AG09309 (cell line): ENCODE measurements at places on chromosomes 11 and 22.
A peak's percentile ranks its signal among the peaks of the same experiment; 100 is the strongest.

DNA sequence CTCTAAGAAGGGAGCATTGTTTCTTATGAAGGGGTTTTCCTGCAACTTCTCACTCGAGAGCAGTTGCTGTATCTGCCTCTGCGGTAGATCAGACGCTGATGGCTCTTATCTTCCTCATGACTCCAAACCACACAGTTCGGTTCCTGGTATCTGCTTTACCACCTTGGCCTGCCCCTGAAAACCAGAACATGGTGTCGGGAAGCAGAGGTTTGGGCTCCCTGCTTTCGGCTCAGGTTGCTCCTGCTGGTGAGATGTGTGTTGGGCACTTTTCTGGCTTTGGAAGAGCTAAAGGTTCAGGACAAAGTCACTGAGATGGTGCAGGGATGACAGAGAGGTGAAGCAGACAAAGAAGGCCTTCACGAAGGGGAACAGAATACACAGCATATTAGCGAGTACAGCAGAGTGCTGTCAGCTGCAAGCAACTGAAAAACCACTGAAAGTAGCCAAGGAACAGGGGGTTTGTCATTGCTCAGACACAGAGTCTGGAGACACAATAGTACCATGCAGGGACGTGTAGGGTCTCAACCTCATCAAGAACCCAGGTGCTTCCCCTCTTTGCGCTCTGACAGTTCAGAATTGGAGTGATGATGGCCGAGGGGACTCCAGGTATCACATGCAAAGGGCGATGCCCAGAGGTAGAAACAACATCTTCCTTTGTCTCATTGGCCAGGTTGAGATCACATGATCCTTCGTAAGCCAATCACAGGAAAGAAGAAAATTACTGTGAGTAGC is 11.9 kb upstream of the CSF2RB start:
- DNase-seq, result no peak

DNA sequence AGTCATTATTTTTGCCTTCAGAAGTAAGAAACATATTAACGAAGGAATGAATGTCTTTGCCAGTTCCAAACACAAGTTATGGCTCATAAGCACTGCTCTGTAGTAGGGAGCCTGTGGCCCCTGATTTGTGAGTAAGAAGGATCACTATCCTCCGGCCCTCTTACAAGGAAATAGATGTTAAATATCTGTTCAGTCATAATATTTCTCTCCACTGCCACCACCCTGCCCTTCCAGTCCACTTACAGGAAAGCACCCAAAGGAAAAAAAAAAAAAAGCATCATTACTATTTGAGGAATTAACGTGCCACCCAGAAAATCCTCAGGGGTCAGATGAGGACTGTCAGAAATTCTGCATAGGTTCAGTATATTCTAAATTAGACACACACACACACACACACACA is 123.4 kb downstream of the ETS1 start:
- DNase-seq, result no peak

DNA sequence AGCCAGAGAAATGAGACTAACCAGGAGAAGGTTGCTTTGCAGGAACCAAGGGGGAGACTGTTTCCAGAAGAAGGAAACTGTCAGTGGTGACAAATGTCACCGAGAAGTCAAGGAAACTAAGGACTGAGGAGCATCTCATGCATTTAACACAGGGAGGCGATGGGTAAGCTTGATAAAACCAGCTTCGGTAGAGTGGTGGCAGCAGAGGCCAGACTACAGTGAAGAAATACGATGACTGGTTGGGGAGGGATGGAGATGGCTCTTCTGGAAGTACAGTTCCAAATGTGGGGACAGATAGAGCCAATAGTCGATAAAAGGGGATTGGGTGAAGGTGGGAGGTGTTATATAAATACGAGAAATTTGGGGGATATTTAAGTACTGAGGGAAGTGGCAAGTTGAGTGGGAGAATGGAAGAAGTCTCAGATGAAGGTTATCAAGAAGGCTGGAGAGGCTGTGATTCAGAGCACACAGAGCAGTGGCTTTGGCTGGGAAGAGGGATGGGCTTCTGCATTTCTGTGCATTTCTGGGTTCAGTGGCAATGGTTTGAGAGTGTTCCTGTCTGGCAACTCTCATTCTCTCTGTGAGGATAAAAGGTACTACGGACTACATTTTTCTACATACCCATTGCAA is 29.2 kb downstream of the SC5D start:
- no peak for DNase-seq

GRCh38 chr22:41481925-41482318 is 13.0 kb downstream of the ACO2 start:
- DNase-seq, result no peak

- DNase-seq, result no peak
These were observed 211.3 kb downstream of the MYO18B start for GRCh38 chr22:25953276-25953675.

DNA sequence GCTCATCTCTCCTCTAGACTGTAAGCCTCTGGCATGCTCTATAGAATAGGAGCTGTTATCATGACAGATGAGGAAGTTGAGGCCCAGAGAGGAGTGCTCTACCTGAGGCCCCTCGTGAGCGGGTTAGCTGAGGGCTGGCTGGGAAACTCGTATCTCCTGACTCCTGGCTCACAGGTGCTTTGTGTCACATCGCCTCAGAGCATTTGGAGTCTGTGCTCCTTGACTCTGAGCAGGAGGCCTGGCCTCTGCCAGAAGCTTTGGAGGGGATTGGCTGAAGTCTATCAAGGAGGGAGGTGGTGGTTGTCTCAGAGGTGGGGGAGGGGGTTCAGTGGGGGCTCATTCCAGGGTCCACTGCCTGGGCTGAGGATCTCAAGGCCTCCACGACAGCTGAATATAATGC is 7.4 kb downstream of the KCNC1 start:
- DNase-seq, result no peak

- DNase-seq, result peak; percentile 73
These were observed 112.8 kb downstream of the FBXO7 start for GRCh38 chr22:32587449-32587848.

DNA sequence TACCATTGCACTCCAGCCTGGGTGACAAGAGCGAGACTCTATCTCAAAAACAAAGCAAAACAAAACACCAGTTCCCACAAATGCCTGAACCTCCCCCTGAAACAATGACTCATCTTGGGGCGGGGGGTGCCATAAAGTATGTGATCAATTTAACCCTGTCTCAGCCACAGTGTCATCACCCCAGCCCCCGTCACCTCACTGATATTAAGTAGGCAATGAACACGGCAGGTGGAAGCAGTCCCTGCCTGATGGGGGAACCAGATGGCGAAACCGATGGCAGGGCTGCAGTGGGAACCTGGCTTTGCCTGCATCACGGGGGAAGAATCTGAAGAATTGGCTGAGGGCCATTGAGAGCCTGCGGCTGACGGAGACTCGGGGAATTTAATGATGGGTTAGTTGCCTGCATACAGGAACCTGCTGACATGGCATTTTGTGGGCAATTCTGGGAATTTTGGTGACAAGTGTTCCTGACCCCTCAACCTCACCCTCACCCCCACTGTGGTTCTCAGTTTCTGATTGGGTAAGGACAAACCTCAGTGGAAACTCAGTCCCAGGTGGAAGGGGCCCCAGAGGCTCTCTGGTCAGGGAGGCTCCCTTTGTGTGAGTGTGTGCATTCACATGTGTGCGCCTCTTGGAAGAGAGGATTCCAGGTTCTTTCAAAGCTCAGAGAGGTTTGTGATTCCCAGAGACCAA is 39.1 kb upstream of the SHISAL1 start:
- peak; percentile 80 for DNase-seq

GRCh38 chr11:31767066-31767465 is 44.1 kb downstream of the PAX6 start:
- no peak for DNase-seq

DNA sequence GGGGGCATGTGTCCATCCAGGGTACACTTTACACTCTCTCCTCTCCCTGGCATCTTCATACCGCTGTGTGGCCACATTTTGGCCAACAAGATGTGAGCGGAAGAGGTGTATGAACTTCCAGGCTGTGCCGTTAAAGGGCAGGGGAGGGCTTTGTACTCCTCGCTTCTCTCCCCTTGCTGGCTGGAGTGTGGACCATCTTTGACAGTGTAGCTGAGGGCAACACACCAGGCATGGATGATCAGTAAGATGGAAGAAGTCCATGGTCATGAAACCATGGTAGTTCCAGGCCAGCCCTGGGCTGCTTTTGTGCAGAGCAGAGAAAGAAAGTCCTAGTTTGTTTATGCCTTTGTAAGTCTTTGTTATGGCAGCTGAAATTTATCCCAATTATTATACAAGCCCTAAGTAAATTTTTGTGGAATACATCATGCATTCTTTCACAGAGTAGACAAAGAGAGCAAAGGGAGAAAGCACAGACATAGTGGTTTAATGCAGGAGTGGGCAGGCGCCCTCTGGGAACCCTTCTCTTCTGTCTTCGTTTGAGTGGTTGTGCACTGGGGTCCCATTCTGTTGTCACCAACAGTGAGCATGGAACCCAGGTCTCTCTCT is 70.4 kb downstream of the FBXO7 start:
- DNase-seq, result no peak

GRCh38 chr22:41922940-41923594 is 3.5 kb downstream of the TNFRSF13C start:
- DNase-seq, result no peak

DNA sequence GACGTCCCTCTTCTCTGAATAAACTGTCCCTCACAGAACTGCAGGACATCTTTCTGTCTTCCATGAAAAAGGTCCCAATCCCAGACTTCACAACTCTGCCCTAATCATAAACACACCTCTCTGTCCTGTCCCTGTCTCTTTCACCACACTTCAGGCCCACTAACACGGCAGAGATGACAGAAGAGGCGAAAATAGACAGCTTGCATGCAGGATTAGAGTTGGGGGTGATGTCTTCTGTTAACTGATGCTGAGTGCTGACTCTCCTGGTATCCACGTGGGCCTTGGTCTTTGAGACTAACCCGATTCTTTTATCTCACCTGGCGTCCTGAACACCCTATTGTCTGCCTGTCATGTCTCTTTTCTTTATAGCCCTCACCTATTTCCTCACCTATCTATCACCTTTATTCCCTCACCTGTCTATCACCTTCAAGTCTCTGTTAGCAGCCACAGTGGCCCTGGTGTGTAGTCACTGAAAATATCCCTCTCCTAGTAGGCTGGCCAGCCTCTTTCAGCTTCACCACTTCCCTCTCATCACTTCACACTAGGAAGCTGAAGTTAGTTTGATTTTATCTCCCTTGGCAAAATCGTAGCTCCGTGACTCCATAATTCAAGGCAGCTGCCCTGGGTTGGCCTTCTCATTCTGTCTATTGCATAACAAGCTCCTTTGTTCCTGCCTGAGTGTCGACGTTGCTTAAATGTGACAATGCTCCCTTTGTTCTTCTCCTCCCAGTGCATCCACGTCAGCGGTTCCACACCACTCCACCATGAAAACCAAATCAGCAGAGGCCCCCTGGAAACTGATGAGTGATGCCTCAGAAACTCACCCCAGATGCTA is 30.6 kb upstream of the DRD2 start:
- DNase-seq, result peak; percentile 25

DNA sequence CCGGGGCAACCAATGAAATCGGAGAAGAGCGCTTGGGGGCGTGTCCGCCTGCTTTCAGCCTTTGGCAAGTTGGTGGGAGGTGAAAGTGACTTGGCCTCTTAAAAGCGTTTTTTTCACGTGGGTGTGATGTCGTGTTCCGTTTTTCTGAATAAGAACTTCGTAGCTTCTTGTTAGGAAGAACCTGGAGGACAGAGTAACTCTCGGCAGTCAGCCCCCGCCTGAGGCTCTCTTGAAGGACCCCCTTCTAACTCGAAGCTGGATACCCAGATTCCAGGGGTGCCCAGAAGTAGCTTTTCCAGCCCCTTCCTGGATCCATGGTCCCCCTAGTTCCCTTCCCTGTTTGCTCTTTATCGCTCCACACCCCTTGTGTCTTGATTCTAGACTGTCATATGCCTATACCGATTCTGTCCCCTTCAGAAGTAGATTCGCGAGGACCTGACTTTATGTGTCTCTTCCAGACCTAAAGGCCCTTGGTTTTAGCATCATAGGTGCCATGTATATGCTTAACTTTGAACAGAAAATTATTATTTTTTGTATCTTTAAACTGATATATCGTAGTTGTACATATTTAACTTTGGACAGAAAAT is 915 bp upstream of the OSBP start:
- DNase-seq, result no peak

- no peak for DNase-seq
These were observed 69.4 kb downstream of the BUD13 start for GRCh38 chr11:116703421-116703820.

GRCh38 chr11:129747071-129747470 is 68.6 kb upstream of the TMEM45B start:
- DNase-seq, result no peak

GRCh38 chr11:9130297-9130696 is 38.9 kb upstream of the SCUBE2 start:
- no peak for DNase-seq

DNA sequence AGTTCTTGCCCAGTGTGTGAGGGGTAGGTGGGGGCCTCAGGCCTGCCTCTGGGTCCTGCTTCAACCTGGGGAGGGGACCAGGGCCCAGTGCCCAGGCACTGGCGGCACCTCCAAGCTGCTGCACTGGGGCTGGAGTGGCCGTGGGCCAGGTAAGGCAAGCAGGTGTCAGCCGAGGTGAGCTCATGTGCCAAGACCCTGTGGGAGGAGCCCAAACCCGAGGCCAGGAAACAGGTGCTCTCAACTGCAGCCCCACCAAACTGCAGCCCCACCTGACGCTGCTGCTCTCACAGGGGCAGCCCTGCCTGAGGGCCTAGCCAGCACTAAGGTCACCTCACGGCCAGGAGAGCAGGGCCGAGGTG is 18.1 kb upstream of the GNB1L start:
- DNase-seq, result no peak

DNA sequence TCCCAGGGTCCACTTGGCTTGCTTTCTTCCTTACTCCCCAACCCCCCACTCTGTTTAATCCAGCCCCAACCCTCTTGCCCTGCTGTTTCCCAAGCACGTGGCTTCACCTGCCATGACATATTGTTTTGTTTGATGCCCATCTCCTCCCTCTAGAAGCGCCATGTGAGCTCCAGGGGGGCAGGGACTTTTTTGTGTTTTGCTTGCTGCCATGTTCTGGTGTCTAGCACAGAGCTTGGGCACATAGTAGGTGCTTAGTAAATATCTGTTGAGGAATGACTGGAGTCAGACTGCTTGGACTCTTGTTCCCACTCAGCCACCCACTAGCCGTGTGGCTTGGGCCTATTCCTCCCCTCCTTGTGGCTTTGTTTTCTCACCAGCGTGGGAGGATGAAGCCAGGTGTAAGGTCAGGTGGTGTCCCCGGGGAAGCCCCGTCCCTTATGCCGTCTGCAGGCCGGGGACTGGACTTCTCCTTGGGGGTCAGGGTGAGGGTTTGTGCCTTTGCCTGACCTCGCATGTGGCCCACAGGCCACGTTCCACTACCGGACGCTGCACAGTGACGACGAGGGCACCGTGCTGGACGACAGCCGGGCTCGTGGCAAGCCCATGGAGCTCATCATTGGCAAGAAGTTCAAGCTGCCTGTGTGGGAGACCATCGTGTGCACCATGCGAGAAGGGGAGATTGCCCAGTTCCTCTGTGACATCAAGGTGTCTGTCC is 3.8 kb downstream of the AIP start:
- DNase-seq, result no peak

DNA sequence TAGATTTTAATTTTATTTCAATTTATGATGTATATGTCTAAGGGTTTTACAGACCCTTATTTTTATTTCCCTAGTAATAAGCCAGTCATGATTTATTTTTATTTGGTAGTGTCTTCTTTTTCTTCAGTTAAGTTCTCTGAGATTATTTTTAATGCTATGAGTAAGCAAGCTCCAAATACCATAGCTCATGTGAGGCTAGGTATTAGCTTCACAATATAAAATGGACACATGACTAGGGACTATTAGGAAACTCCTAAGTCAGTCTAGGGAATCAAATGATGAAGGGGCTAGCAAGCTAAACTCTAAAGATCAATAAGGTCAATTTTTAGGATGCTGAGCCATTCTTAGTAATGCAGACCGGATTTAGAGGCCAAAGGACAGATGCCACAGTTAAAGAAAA is 45.9 kb downstream of the CKAP5 start:
- DNase-seq, result no peak

GRCh38 chr11:120338107-120338933 is 2.1 kb downstream of the ARHGEF12 start:
- DNase-seq, result no peak
